ENCODE measurements at places on chromosomes 4 and X.

DNA sequence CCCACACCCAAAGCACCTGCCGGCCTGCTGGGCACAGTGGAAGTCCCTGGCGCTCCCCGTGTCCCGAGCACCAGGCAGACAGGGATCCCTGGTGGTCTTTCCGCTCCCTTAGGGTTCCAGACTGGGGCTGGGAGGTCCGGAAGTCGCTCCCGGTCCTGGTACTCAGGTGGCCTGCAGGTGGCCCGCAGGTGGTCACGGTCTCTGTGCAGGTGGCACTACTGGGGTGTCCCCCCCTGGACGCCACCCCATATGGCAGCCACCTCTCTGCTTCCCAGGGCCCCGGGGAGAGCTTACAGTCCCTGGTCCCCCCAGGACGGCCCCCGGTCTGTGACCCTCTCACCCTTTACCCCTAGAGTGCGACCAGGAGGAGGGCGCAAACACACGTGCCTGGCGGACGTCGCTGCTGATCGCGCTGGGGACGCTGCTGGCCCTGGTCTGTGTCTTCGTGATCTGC is 13.6 kb downstream of the SLC25A6 start:
- H3K36me3 ChIP-seq: no peaks in the 10 kb centered on the region
- H3K27ac ChIP-seq: no peak overlapping the region
- H3K4me1 ChIP-seq: no peaks in the 10 kb centered on the region
- DNase-seq: no peak

GRCh38 chr4:120096508-120097297 is 30.1 kb upstream of the MAD2L1 start:
- no peak overlapping the region for H3K4me3 ChIP-seq
- H3K27ac ChIP-seq: no peak overlapping the region
- H3K36me3 ChIP-seq: no peaks in the 10 kb centered on the region

- no peak overlapping the region for H3K27ac ChIP-seq
- H3K36me3 ChIP-seq: no peaks in the 10 kb centered on the region
- DNase-seq: no peak
- no peaks in the 10 kb centered on the region for H3K27me3 ChIP-seq
- no peak overlapping the region for H3K4me3 ChIP-seq
- H3K4me1 ChIP-seq: no peaks in the 10 kb centered on the region
Observed at GRCh38 chrX:100478714-100479306, 68.7 kb upstream of the PCDH19 start.

DNA sequence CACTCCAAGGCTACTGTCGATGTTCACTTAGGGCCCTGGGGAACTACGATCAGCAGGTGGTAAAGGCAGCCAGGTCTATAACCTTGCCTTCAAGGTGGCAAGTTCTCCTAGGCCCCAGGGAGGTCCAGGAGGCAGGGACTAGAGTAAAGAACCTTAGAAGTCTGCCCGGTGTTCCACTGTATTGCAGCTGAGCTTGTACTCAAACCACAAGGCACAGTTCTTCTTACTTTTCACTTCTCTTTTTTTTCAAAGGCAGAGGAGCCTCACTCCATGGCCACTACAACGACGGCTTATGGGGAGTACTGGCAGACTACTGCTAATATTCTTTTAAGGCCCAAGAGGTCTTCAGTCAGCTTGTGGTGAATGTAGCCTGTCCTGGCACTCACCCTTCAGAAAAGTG is 78.8 kb upstream of the GPR174 start:
- H3K4me3 ChIP-seq: no peak overlapping the region
- no peaks in the 10 kb centered on the region for H3K4me1 ChIP-seq
- no peaks in the 10 kb centered on the region for H3K27me3 ChIP-seq

- no peak overlapping the region for H3K4me3 ChIP-seq
- no peaks in the 10 kb centered on the region for H3K27me3 ChIP-seq
- H3K4me1 ChIP-seq: no peaks in the 10 kb centered on the region
- H3K27ac ChIP-seq: no peak overlapping the region
- H3K36me3 ChIP-seq: no peaks in the 10 kb centered on the region
Observed at GRCh38 chrX:74814681-74815080, 110.6 kb downstream of the NEXMIF start.

DNA sequence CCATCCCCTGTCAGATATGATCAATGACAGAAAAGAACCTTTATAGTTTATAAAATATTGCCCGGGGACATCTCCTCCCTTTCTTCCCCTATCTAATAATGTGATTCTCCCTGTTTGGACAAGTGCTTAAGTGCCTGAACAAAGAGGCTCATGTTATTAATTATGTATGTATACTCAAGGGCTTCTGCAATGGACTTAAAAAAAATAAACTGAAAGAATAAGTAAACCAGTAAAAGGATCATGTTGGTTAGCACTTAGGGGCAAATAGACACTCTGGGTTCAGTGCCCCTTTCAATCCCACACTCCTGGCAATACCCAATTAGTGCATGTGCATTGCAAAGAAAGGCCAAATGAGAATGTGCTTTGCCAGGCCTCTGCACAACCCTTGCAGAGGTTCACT is 30.7 kb upstream of the RPS6KA6 start:
- H3K4me1 ChIP-seq: no peaks in the 10 kb centered on the region
- no peaks in the 10 kb centered on the region for H3K36me3 ChIP-seq
- H3K27ac ChIP-seq: no peak overlapping the region
- DNase-seq: no peak
- H3K4me3 ChIP-seq: no peak overlapping the region

DNA sequence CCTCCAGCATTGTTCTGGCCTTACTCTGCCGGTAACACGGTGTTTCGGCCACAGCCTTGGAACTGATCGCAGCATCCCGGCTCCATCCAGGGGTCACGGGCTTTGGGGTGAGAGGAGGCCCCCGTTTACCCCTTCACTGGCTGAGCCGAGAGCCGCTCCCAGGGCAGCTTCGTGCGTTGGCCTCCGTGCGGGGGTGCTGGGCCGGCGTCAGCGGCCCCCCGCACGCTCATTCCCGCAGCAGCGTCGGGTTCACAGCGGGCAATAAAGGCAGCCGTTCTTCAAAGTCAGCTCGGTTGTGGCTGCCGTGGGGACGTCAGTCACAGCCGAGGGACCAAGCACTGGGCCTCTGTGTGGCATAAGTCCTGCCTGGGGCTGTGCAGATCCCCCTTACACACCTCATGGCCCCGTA is 25.3 kb upstream of the PLCXD1 start:
- H3K27ac ChIP-seq: no peak overlapping the region
- H3K27me3 ChIP-seq: no peaks in the 10 kb centered on the region
- H3K36me3 ChIP-seq: no peaks in the 10 kb centered on the region
- no peak overlapping the region for H3K4me3 ChIP-seq

GRCh38 chr4:113708250-113708649 is 53.3 kb downstream of the CAMK2D start:
- H3K4me1 ChIP-seq: no peaks in the 10 kb centered on the region
- H3K36me3 ChIP-seq: no peaks in the 10 kb centered on the region
- H3K27me3 ChIP-seq: no peaks in the 10 kb centered on the region
- DNase-seq: no peak
- H3K27ac ChIP-seq: no peak overlapping the region

GRCh38 chrX:46961097-46961496 is 48.9 kb downstream of the JADE3 start:
- H3K4me3 ChIP-seq: no peak overlapping the region
- DNase-seq: no peak
- no peaks in the 10 kb centered on the region for H3K27me3 ChIP-seq
- no peaks in the 10 kb centered on the region for H3K36me3 ChIP-seq

DNA sequence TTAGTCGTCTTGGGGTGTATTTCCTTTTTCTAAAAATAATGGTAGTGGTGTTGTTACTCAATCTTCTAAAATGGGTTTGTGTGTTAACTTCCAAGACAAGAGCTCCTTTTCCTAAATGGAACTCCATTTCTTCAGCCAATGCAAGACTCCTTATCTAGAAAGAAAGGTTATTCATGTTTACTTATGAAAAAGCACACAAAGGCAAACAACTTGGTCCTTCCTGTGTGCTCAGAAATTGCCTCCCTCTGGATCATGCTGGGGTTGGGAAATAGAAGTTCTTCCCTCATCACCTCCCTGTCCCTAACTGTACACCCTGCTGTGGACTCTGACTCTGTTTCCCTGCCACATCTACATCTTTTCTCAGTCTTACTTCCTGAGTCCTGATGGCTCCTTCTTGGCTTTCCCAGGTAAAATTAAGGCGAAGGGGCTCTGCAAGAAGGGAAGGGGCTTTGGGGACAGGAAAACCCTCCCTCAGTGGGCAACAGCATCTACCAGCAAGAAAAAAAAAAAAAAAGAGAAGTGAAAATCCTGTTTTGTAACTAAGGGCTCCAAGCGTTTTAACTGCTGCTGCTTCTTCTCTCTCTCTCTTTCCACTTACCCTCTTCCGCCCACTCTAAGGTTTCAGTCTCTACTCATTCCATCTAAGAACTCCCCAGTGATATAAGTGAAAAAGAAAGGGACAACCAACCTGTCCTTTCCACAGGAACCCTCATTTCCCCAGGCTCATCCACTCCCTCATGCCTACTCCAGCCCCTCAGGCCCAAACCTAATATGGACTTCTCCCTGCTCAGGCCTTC is 19.8 kb upstream of the TASL start:
- no peaks in the 10 kb centered on the region for H3K27me3 ChIP-seq
- no peak overlapping the region for H3K4me3 ChIP-seq
- DNase-seq: no peak

DNA sequence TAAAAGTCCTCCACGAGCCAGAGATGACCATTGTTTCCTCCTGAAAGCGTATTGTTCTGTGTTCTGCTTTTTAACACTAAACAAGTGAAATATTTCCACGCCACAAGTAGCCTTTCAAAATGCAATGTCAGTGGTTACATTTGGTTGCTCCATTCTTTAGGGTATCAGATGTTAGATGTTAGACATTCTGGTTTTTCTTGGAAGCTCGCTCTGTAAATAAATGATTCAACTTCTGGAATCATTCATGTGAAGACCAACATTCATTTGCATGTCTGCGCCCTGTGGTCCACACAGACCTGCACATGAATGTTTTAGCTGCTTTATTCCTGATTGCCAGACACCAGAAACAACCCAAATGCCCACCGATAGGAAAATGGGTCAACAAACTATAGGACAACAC is 38.0 kb upstream of the HELT start:
- H3K27ac ChIP-seq: no peak overlapping the region
- no peak for DNase-seq
- no peaks in the 10 kb centered on the region for H3K36me3 ChIP-seq
- H3K27me3 ChIP-seq: no peaks in the 10 kb centered on the region

DNA sequence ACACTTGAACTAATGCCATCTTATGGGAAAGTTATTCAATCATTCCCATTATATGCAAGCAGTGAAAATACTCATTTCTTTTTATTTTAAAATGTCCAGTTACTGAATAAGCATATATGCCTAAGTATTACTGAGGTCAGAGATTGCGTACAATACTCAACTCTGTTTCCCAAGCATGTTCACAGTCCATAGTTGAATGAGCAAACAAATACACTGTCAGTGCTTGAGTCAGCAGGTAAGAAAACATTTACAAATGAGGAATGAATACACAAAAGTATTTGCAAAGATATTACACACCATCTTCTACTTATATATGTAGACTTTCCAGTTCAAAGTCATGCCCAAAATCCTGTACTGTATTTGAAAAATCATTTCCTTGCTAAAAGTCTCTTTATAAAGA is 74.1 kb downstream of the TSPAN5 start:
- no peaks in the 10 kb centered on the region for H3K27me3 ChIP-seq
- H3K27ac ChIP-seq: no peak overlapping the region
- no peak for DNase-seq
- H3K36me3 ChIP-seq: no peaks in the 10 kb centered on the region

DNA sequence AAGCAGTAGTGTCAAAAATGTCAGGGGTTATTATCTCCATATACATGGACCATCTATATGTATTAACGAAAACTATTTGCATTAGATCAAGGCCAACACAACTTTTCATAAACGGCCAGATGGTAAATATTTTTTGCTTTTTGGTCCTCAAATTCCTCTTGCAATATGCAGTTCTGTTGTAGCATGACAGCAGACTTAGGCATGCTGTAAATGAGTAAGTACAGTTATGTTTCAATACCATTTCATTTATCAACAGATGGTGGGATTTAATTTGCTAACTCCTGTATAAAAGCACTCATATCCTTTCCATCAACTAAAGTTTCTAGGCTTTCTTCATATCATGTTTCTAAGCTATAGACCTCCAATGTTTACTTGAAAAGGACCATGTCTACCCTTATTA is 208.1 kb downstream of the ANKRD50 start:
- H3K27me3 ChIP-seq: no peaks in the 10 kb centered on the region
- no peak overlapping the region for H3K27ac ChIP-seq
- no peaks in the 10 kb centered on the region for H3K4me1 ChIP-seq
- no peaks in the 10 kb centered on the region for H3K36me3 ChIP-seq

- H3K27me3 ChIP-seq: no peaks in the 10 kb centered on the region
- H3K4me3 ChIP-seq: no peak overlapping the region
- H3K36me3 ChIP-seq: no peaks in the 10 kb centered on the region
Observed at GRCh38 chr4:52560844-52561280, 98.2 kb downstream of the USP46 start.

DNA sequence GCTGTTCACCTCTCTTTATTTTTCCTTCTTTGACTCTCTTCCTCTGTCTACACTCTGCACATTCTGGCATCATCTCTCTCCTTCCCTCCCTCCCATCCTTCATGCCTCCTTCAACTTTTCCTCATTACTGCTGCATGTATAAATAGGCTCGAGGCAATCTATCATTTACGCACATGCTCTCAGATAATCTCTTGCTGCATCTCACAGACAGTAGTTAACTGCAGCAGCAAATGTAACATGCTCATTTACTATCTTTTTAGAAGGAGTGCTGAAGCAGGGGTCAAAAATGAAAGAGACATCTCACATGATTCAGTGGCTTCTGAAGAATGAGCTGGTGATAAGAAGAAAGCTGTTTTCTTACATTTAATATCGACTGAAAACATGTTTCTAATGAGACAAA is 127.7 kb downstream of the RASL11B start:
- no peak overlapping the region for H3K4me3 ChIP-seq
- no peaks in the 10 kb centered on the region for H3K4me1 ChIP-seq
- H3K27me3 ChIP-seq: no peaks in the 10 kb centered on the region
- no peaks in the 10 kb centered on the region for H3K36me3 ChIP-seq

GRCh38 chr4:182918791-182919302 is 1.7 kb upstream of the DCTD start:
- H3K4me1 ChIP-seq: peaks cover 15% of the 10 kb centered on the region
- H3K27me3 ChIP-seq: no peaks in the 10 kb centered on the region
- DNase-seq: no peak
- peak overlapping the region; percentile 8 for H3K27ac ChIP-seq

DNA sequence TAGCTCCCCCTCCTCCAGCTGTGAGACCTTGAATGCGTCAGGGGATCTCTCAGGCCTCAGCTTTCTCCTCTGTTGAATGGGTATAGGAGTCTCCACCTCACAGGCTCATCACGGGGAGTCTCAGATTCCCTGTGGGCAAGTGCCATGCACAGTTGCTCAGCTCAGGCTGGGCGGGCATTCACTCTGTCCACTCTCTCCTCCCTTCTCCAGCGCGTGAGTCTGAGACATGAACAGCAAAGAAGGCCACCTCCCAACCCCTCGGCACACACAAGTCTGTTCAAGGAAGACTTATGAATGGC is 60.0 kb downstream of the HTRA3 start:
- no peak overlapping the region for H3K27ac ChIP-seq
- no peaks in the 10 kb centered on the region for H3K4me1 ChIP-seq
- H3K36me3 ChIP-seq: no peaks in the 10 kb centered on the region

- no peak for DNase-seq
- no peak overlapping the region for H3K4me3 ChIP-seq
- no peaks in the 10 kb centered on the region for H3K4me1 ChIP-seq
- H3K27me3 ChIP-seq: no peaks in the 10 kb centered on the region
Observed at GRCh38 chrX:69082753-69083150, 82.5 kb downstream of the PJA1 start.

Measured in liver (tissue), 10 donors.